ENCODE measurements at places on chromosomes 4 and X. TPM values are rescaled to one million over a fixed set of nuclear protein-coding genes. Genes with fewer than 3 reads are reported as not detected.

DNA sequence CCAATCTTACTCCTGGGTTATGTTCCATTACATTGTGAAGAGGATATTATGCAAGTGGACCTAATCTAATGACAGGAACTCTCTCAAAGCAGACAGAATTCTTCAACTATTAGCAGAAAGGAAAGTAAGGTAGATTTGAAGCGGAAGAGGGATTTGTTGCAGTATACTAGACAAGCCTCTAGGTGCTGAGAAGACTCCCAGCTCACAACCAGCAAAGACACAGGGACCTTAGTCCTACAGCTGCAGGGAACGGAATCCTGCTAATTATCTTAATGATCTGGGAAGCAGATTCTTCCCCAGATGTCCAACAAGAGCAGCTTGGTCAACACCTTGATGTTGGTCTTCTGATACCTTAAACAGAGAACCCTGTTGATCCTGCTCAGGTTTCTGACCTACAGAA, 73.6 kb downstream of the STK32B start:
- DNase-seq = no peak

ZFP92 gene
- total RNA-seq = not detected

PPAT gene
- total RNA-seq = 22.3 TPM

GRCh38 chrX:37347420-37347819, 1.7 kb upstream of the PRRG1 start:
- DNase-seq = peak; percentile 52

DNA sequence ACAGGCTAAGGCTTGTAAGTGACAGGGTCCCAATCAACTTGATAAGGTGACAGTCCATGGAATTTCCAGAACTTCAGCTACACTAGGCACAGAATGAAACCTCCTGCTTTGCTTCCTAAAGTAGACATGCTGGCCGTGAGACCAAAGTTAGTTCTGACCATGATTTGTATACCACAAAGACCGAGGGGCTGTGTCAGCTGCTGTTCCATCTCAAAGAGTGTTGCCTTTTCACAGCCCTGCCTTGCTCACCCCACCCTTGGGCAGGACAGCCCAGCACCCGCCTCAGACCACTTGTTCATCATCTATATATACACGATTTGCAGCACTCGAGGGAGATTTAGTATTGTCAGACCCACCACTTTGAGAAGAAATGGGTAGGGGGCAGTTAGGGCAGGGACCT, 5.3 kb downstream of the IDS start:
- DNase-seq = no peak

GRCh38 chr4:168781926-168782325, 228.1 kb downstream of the CBR4 start:
- no peak for DNase-seq

DUX4 gene
- total RNA-seq = not detected

GRCh38 chr4:72974694-72975487, 94.6 kb downstream of the COX18 start:
- no peak for DNase-seq

- no peak for DNase-seq
These were observed 640 bp downstream of the BANK1 start for GRCh38 chr4:101791182-101791558.

DNA sequence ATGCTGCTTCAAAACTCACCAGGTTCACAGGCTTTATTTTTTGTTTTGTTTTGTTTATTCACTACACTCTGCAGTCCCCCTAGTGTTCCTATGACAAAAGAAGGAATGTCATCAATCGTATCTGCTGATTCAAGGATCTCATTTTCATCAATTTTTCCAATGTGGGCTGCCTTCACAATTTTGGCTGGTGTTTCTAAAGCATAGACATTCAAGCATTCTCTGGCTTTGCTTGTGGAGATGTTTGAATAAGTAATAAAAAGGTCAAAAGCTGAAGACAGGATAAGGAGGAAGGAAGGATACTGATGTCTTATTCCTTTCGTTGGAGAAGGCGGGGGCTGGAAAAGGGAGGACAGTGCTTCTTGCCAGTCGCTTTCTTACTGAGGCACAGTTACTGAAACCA, 12.2 kb upstream of the KCNIP4 start:
- DNase-seq = no peak

SERPINA7 gene
- not detected for total RNA-seq

PRR32 gene
- not detected for total RNA-seq

ARSJ gene
- total RNA-seq = 21.4 TPM

DNA sequence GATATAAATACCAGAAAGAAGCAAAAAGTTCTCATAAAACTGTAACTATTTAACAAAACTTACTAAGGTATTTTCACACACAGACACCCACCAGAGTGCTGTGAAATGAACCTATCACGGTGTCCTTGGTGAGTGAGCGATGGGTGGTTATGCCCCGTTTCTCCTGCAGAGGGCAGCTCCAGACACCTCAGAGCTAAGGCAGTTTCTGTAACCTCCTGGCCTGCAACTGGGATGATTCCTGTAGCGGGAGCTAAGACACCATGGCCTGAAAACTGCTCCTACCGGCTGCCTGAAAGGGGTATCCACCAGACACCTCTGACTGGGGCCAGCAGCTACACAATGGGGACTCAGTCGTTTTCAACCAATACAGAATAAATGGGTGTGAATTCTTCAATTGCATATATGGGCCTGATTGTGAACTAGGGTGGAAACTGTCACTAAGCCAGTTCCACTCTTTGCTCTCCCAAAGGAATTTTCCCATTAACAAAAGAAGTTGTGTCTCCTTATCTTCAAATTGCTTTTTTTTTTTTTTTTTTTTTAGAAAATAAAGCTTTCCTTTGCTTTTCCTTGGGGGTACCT, 2375.8 kb upstream of the TENM3 start:
- peak; percentile 78 for DNase-seq

- no peak for DNase-seq
These were observed 24.5 kb upstream of the CPEB2 start for GRCh38 chr4:14977830-14978229.

RGN gene
- not detected for total RNA-seq

DNA sequence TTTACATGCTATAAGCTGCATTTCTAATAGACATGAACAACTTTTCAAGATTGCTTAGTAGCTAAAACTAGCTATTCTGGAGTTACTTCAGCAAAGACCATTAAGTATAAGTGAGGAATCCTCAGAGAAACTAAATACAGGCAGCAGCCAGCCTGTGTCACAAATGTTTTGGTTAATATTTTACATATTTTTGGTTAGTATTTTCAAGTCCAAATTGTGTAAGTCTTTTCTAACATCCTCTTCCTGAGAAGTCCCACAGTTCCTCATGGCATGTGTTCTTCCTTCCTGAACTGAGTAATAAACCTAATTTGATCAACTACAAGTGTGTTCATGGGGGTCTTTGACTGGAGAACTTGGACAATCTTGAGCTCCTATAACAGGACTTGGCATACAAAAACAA, 42.4 kb upstream of the MCF2 start:
- DNase-seq = no peak

GRCh38 chr4:153466949-153467896, 1.1 kb downstream of the TMEM131L start:
- no peak for DNase-seq

TMEM47 gene
- total RNA-seq = 28.3 TPM

RAP2C gene
- total RNA-seq = 32.6 TPM

DNA sequence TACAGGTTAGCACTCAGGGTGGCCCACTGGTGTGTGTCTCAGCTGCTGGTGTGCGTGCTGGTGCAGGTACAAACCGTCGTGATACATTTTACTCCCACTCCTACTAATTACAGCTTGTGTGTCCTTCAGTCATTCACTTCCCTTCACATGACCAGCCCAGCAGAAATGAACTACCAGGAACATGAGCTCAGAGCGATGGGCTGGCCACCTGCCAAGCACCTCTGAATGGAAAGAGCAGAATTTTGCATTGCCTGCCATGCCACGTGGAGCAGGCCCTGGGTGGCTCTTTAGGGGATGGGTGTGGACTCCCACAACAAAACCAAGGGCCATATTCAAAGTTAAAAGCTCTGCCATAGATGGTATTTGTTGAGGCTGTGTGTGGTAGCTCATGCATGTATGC, 58.9 kb upstream of the PGM2 start:
- DNase-seq = peak; percentile 76

GRCh38 chr4:184019076-184019475, 114.0 kb downstream of the STOX2 start:
- DNase-seq = no peak

DNA sequence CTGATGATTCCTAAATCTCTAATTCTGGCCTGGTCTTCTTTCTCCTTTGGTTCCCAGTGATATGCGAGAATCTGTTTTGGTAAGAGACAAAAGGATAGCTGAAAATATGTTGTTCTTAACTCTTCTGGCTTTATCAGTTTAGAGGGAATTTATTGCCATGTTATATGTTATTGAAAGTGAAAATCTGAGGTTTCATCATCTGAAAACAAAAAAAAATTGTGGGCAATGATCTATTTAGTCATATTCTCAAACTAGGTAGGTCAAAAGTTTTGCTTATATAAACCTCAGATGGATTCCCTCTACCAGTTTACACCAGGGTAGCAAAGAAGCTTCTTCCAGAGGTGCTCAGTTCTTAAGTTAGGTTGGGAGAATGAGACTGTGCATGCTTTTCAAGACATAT, 103.6 kb downstream of the ITM2A start:
- no peak for DNase-seq

DNA sequence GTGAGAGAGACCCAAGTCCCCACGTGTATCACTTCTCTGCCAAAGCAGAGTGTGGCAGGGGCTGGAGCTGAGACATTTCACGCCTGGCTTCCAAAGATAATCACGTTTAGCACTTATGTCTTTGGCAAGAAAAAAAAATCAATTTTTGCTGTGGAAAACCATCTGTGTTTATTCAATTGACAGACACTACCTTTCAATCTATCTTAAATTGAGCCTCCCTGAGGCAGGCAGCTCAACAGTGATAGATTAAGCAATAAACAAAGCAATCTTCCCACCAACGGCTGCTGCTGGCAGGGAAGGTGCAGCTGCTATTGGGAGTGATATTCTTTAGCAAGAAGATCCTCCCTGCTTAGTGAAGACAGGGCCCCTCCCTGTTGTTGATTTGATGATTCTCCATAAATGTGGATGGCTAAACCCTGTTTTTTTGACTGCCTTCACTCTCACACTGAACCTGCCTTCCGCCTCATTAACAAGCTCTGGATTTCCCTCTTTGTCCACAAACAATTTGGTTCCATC, 11.6 kb upstream of the MAGEB17 start:
- DNase-seq = no peak

DNA sequence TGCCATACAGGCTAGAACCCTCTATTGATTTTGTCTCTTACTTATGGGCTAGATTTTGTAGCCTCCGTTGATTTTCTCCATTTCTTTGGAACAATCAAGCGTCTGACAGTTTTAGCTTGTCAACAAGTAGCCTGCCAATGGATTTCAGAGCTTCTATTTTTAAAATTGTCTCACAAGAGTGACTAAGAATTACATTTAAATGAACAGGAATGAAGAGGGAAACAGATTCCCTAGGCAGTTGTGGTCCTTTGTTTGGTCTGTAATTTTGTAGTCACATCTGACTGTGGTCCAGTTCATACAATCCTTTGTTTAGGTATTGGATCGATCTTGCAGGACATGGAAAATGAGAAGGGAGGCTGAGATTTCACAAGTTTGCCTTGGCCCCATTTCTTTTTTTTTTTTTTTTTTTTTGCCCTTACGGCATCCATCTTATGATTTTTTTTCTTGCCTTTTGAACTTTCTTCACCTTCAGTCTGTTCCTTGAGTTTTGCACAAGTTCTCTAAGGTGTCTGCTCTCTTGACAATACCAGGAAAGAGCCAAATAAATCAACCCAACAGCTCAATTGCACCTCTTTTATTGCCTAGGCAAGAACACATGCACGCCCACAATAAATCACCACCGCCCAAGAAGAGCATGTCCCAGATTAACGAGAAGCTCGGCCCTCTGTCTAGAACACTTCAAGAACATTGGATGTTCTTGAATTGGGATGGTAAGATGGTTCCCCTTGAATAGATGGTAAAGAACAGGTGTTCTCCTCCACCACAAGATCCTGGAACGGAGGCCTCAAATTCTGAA, 86.5 kb upstream of the EGFL6 start:
- DNase-seq = no peak

GPR143 gene
- not detected for total RNA-seq

DMRTC1B gene
- total RNA-seq = not detected

GRCh38 chr4:15893962-15894361, 44.6 kb downstream of the FGFBP1 start:
- peak; percentile 85 for DNase-seq

CYP2U1 gene
- 8.5 TPM for total RNA-seq

GRCh38 chr4:47696823-47697222, 141.0 kb downstream of the CORIN start:
- DNase-seq = no peak

DNA sequence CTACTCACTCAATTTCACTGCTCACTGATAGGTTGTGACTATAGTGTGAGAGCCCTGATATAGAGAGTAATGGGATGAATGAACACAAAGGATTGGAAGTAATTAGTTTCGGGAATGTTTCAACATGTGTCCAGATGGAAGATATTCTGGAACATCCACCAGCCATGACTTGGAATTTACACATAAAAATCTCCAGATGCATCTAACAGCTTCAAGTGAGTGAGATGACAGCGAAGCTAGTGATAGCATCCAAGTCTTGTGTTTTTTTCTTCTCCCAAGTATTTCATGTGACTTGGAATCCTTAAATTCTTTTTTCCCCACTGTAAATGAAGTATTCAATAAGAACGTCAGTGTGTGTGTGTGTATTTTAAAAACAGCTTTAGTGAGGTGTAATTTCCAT, 82.1 kb downstream of the CLDN34 start:
- DNase-seq = no peak

PABPC1L2B gene
- total RNA-seq = not detected

DNA sequence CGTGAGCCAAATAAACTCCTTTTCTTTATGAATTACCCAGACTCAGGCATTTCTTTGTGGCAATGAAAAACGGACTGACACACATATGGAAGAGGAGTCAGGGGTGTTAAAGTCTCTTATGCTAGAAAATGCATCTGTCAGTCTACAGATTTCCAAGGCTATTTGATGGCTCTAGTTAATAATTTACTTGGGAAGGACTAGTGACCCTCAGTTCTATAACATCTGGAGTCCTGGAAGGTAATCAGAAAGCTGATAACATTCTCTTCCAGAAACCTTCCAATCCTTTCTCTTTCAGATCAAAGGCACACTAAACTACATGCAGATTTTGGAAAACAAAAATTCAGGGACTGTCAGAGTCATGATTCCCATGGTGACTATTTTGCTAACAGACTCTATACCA, 142.0 kb upstream of the TEX13D start:
- no peak for DNase-seq

- DNase-seq = no peak
These were observed 1670.4 kb upstream of the AGA start for GRCh38 chr4:179112441-179113170.

ADH4 gene
- not detected for total RNA-seq

- no peak for DNase-seq
These were observed 79.2 kb upstream of the GPM6A start for GRCh38 chr4:175891231-175891630.

Measured in H4 (cell line).